ENCODE measurements at places on chromosomes 12 and 14. TPM values are rescaled to one million over a fixed set of nuclear protein-coding genes. Genes with fewer than 3 reads are reported as not detected.

DNA sequence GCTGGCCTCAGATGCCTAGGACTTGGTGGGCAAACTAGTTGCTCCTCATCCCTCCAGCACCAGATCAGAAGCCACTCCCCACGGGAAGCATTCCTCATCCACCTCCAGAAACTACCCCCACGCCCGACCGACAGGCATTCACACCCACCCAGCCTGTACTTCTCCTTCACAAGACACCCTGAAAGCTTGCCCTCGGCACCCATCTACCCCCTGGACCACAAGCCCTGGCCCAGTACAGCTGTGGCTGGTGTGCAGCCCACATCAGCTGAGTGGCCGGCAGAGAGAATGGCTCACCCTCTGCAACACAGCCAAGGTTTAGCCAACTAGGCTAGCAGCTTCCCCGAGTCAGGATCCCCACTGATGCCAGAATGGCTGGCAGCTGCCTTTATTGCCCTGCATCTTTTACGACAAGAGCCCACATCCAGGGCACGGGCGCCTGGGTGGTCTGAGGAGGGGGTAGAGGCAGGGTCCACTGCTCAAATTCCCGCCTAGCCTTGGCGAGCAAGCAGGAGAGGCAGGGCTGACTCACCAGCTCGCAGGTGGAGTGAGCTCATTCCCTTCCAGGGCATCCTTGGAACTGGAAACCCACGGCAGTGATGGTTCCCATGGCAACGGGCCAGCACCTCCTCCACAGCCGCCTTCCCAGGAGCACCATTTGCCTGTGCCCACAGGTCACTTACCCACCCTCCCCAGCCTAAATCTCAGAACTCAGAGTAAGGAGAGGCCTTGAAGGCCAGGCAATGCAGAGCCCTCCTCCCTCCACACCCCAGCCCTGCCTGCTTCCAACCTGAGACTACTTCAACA, 17.1 kb downstream of the ACTN1 start:
- H3K27ac ChIP-seq, result peak overlapping the region; percentile 98
- no peaks in the 10 kb centered on the region for H3K36me3 ChIP-seq
- no peak overlapping the region for H3K4me3 ChIP-seq

DNA sequence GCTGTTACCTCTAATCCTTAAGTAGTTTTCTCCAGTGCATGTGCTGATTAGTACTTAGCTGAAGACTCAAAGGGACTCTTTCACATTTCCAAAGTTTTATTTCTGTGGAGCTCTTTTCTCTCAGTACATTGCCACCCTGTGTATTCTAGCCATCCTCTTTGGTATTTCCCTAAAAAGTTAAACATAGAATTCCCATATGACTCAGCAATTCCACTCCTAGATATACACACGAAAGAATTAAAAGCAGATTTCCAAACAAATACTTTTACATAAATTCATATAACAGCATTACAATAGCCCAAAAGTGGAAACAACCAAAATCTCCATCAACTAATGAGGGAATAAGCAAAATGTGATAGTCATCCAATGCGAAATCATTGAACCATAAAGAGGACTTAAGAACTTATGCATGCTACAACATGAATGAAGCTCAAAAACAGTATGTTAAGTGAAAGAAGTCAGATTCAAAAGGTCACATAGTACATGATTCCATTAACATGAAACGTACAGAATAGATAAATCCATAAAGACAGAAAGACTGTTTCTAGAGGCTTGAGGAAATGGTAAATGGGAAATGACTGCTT, 9.0 kb upstream of the NOVA1 start:
- H3K4me3 ChIP-seq, result no peak overlapping the region
- no peak overlapping the region for H3K27ac ChIP-seq
- no peaks in the 10 kb centered on the region for H3K36me3 ChIP-seq
- DNase-seq, result no peak

The NGB gene
- not detected for total RNA-seq

The KLRG1 gene
- total RNA-seq, result 9.1 TPM

Data from heart left ventricle (tissue), 16 donors.